ENCODE measurements at places on chromosomes 4 and X. TPM values are rescaled to one million over a fixed set of nuclear protein-coding genes. Genes with fewer than 3 reads are reported as not detected.

- no peak for DNase-seq
Observed at GRCh38 chr4:175929441-175929840, 117.4 kb upstream of the GPM6A start.

Gene TRIM75
- not detected for total RNA-seq

GRCh38 chr4:24957886-24958285 lies 45.0 kb upstream of the CCDC149 start:
- no peak for DNase-seq

DNA sequence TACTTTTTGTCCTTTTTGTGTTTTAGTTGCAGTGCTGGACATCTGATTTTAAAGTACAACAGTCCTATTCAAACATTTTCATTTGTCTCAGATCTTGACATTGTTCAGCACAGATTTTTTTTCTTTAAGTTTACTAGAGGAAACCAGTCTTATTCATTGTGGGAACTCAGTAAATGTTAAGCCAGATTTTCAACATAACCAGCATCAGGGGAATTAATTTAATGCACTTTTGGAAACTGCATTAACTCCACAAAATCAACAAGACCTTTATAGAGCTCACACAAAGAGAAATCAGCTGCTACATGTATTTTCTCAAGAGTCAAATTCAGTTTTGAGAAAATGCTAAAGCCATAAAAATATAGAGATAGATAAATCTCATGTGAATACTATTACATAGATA lies 9.9 kb downstream of the CPE start:
- no peak for DNase-seq

Gene RIPPLY1
- total RNA-seq: not detected

GRCh38 chr4:151628001-151628608 lies 132.7 kb downstream of the GATB start:
- no peak for DNase-seq

DNA sequence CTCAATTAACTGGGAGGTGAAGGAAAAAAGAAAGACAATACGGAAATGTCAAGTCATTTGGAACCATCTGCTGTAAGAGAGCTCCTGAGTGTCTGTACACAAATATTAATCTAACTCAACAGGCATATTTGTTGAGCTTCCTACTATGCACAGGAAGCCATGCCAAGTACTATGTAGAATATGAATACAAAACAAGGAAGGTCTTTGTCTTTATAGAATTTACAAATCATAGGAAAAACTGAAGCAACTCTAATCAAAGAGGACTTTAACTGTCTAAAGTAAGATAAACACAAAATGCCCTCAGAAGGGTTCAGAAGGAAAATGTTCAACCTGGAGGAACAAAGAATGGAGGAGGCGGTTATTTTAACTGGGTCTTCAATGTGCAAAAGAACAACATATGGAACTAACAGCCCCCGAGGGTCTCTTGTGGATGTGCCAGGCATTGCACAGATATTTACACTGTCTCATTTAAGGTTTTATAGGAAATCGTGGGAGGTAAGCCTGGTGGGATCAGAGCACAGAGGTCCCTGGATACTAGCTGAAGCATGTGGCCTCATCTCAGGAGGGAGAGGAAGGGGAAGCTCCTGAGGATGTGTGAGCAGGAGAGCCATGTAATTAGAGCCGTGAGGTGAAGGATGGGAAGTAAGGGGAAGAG lies 5.8 kb downstream of the FAM114A1 start:
- no peak for DNase-seq

Gene STEEP1
- total RNA-seq: 17.8 TPM

DNA sequence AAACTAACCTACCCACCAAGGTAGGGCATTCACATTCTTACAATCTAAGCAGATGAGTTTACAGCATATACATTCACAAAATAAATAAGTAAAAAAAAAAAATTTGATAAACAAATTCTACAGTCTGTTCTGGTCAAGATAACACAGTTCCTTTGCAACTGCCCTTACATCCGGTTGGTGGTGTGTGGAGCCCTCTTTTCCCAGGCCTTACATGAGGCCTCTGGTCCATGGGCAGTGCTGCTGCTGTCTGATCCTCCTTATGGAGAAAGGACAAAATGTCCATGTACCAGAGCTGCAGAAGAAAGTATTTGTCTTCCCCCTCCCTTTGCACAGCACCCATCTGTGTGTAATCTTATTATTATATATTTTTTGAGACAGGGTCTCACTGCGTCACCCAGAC lies 2.2 kb upstream of the SEPTIN11 start:
- no peak for DNase-seq

Data from cardiac septum (tissue), 1 donor.